ENCODE measurements at places on chromosomes 5 and 9.

DNA sequence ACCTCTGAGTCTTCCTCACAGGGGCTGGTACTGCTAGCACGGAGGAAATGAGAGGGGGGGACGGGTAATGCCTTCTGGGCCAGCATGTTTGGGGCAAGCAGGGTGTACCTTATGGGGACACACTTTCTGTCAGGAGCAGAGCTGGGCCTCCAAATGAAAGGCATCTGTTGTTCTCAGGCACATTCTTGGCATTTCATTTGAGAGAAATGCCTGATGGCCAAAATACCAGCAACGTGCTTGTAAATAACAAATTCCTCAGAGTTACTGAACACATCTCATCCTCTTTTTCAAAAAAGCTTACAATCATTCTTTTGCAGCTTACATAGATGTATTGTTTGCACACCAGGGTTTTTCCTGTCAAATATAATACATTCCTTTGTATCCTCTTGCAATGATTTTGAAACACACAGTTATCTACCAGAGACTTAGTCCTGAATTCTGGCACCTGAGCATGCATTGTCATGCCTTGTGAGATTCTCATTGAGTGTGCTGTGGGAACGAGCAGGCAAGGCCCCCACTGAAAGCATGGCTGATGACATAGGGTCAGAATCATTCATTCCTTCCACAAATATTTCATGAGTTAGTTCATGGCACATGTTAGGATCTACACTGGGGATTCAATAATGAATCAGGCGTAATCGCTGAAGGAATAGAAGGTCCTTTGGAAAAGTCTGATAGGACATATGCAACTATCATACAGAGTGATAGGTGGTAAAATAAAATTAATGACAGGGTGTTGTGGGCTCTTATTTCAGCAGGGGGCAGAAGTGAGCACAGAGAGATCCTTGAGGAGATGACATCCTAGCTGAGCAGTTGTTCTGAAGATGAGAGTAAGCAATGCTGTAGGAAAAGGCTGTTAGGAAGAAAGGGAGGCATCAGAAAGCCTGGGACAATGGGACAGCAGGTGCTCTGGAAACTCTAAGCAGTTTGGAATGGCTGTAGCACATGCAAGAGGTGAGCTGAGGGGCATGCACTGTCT lies 260.9 kb upstream of the TUT7 start:
- DNase-seq = peak; percentile 58

GRCh38 chr5:69231851-69232250 lies 2.8 kb upstream of the CDK7 start:
- DNase-seq = peak; percentile 39

DNA sequence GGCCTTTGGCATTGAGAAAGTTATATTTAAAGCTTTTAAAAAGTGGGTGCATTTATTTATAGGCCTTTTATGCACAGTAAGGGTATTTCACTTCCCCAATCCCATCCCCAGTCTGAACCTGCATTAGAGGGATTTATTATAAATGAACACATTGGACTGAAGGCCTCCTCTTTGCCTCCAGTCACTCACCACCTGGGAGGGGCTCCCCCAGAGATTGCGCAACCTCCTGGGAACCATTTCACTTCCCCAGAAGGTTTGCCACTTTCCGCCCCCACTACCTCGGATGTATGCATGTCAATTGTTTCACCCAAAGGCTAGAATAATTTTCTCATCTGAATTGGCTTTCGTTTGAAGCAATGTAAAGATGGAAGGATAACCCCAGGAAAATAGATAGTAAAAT lies 29.8 kb upstream of the VCAN start:
- DNase-seq = peak; percentile 10

GRCh38 chr5:167352801-167353200 lies 938.6 kb upstream of the WWC1 start:
- DNase-seq = no peak

GRCh38 chr9:37187713-37188439 lies 67.5 kb downstream of the ZCCHC7 start:
- peak; percentile 34 for DNase-seq

DNA sequence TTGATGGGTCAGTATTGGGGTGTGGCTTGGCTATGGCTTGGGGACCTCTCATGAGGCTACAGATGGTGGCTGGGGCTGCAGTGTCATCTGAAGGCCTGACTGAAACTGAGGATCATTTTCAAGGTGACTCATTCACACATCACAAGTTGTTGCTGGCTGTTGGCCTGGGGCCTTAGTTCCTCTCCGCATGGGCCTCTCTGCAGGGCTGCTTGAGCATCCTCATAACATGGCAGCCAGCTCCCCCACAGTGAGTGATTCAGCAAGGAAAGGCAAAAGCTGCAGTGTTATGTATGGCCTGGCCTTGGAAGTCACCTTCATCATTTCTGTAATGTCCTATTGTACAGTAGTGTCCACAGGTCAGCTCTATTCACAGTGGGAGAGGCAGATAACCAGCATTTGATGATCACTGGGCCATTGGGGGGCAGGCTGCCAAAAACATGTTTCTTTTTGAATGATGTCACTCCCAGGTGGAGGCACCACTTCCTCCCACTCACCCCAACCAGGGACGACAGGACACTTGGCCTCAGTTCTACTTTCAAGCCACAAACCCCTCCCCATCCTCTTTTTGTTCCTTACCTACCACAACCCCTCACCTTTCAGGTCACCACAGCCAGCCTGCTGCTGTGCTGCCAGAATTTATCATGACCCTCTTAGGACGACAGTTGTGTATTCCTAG lies 14.4 kb downstream of the FGD3 start:
- no peak for DNase-seq

DNA sequence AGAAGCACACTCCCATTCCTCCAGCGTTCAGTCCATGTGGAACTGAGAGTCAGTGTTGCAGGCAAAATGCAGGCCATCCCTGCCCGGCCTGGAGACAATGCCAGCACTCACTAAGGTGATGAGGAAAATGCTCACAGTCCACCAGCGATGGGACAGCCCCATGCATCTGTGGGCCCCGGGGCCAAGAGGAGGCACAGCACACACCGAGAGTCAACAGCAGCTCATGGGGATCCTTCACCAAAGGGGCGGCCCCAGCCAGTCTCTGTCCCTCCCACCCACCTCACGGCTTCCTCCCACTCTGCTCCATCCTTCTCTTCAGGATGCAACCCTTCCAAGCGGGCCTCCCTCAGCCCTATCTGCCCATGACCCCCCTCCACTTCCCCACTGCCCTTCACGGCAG lies 6.2 kb downstream of the SEMA4D start:
- no peak for DNase-seq

- no peak for DNase-seq
These were observed 31.3 kb upstream of the SMU1 start for GRCh38 chr9:33107762-33108161.

DNA sequence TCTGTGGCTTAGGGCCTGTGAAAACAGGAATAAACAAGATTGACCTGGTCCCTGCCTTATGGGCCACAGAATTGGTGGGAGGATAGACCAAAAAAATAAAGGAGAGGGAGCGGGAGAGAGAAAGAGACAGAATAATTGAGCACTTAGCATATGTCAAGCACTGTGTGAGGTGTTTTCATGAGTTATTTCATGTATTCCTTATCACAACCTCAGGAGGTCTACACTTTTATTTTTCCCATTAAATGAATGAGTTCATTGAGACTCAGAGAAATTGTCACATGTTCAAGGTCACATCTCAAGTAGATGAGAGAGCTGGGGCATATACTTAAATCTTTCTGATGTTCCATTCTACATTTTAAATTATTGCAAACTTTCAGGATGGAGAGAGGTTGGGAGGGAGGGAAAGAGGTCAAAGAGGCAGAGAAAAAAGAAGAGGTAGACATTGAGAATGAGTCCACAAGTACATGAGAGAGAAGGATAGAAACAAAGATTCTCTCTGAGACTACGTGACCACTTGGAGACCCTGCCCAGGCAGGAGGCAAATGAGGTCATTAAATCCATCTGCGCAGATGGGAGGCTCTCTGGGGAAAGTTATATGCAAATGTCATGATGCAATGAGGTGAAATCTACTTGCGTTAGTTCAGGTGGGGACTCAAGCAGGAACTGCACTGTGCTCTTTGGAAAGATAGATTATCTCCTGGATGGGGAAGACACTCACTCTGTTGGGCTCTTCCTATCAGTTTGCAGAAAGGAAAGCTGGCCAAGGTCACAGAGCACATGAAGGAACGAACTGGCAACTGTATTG lies 241.5 kb downstream of the PAPPA start:
- no peak for DNase-seq

- peak; percentile 89 for DNase-seq
These were observed 48.5 kb upstream of the DAB2 start for GRCh38 chr5:39473156-39473775.

- no peak for DNase-seq
These were observed 291.4 kb downstream of the IRX2 start for GRCh38 chr5:2460098-2460497.
